ENCODE measurements at places on chromosomes 4 and X. TPM values are rescaled to one million over a fixed set of nuclear protein-coding genes. Genes with fewer than 3 reads are reported as not detected.

Gene NOCT
- total RNA-seq: 16.1 TPM

GRCh38 chr4:47624031-47624441 lies 139.0 kb downstream of the ATP10D start:
- H3K27me3 ChIP-seq: no peaks in the 10 kb centered on the region
- no peak overlapping the region for H3K27ac ChIP-seq
- H3K4me1 ChIP-seq: no peaks in the 10 kb centered on the region
- no peaks in the 10 kb centered on the region for H3K36me3 ChIP-seq
- DNase-seq: no peak

Gene ADGRL3
- 10.0 TPM for total RNA-seq

DNA sequence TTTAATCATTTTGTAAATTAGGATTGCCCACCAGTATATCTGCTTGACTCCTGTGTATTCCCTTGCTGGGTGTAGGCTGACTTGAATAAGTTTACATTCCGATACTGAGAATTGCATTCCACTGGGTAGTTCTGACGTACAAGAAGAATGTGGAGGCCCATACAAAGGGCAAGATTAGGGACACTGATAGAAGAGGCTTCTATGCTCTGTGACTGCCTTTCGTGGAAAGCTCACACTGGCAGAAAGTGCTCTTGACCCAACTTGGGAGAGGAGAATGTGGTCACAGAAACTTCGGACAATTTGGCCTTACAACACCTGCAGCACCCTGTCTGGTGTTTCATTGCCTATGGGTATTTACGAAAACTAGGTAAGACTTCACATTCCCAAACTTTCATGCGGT lies 126.3 kb downstream of the RAPGEF2 start:
- H3K4me3 ChIP-seq: peak overlapping the region; percentile 53
- H3K4me1 ChIP-seq: peaks cover 8% of the 10 kb centered on the region

DNA sequence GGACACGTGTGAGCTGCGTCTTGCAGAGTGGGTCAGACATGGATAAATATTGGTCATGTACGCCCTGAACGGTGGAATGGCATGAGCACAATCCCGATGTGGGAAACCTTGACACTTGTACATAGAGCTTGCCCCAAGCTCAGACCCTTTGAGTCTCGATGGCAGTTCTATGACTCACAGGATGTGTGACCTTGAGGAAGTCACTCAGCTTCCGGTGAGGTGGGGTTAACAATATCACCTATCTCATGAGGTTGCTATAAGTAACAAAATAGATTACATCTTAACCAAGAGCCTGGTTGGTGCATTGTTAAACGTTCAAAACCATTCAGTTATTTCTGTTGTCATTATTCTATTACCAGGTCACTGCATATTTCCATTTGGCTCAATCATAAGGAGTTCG lies 109.1 kb upstream of the TBL1X start:
- no peaks in the 10 kb centered on the region for H3K36me3 ChIP-seq
- H3K4me1 ChIP-seq: no peaks in the 10 kb centered on the region
- H3K4me3 ChIP-seq: no peak overlapping the region
- DNase-seq: no peak
- H3K27ac ChIP-seq: no peak overlapping the region
- H3K27me3 ChIP-seq: no peaks in the 10 kb centered on the region

GRCh38 chrX:155143959-155144548 lies 72.2 kb upstream of the VBP1 start:
- H3K27me3 ChIP-seq: peaks cover 4% of the 10 kb centered on the region
- H3K4me3 ChIP-seq: no peak overlapping the region
- no peak overlapping the region for H3K27ac ChIP-seq
- H3K4me1 ChIP-seq: no peaks in the 10 kb centered on the region
- DNase-seq: no peak

Gene MGARP
- total RNA-seq: 0.78 TPM

DNA sequence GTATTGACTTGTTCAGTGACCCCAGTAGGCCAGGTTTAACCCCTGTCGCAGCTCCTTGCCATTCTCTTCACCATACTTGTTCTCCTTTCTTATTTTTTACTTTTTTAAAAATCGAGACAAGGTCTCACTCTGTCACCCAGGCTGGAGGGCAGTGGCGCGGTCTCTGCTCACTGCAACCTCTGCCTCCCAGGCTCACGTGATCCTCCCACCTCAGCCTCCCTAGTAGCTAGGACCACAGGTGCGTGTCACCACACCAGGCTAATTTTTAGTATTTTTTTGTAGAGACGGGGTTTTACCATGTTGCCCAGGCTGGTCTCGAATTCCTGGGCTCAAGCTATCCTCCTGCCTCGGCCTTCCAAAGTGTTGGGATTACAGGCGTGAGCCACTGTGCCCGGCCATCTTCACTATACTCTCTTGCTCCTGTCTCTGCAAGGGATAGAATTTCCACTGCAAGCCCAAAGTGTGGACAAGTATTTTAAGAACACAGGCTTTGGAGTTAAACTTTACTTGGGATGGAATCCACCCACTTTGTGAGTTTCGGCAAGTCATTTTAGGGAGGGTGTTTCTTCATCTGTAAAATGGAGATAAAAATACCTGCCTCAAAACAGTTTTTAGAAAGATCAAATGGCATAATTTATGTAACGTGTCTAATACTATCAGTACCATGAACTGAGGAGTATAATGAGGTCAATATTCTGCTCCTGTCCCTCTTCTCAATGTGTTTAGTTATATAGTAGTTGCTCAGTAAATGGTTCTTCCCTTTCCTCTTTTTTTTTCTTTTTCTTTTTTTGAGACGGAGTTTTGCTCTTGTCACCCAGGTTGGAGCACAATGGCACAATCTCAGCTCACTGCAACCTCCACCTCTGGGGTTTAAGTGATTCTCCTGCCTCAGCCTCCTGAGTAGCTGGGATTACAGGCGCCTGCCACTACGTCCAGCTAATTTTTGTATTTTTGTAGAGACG lies 973 bp downstream of the YIPF6 start:
- no peaks in the 10 kb centered on the region for H3K27me3 ChIP-seq
- no peaks in the 10 kb centered on the region for H3K36me3 ChIP-seq
- peaks cover 19% of the 10 kb centered on the region for H3K4me1 ChIP-seq
- H3K27ac ChIP-seq: peak overlapping the region; percentile 98
- H3K4me3 ChIP-seq: peak overlapping the region; percentile 71
- DNase-seq: no peak

Gene UGT2B11
- not detected for total RNA-seq

GRCh38 chr4:110622841-110623717 lies at the start of gene PITX2:
Gene PITX2 (minus strand): TSS chr4:110623077. CDS start chr4:110622460, 617 bp downstream.
- peaks cover 29% of the 10 kb centered on the region for H3K4me1 ChIP-seq
- H3K4me3 ChIP-seq: peak within 1 kb of the TSS; percentile 24
- no peak within 1 kb of the TSS for H3K27ac ChIP-seq
- no peaks in the 10 kb centered on the region for H3K36me3 ChIP-seq
- DNase-seq: peak; percentile 51

Gene USP17L15
- not detected for total RNA-seq

Gene LRIT3
- 0.06 TPM for total RNA-seq

Gene CDKL2
- total RNA-seq: 0.10 TPM

Gene RRH
- total RNA-seq: not detected

Gene CXCL1
- 4.3 TPM for total RNA-seq

Gene HHIP
- 0.49 TPM for total RNA-seq

DNA sequence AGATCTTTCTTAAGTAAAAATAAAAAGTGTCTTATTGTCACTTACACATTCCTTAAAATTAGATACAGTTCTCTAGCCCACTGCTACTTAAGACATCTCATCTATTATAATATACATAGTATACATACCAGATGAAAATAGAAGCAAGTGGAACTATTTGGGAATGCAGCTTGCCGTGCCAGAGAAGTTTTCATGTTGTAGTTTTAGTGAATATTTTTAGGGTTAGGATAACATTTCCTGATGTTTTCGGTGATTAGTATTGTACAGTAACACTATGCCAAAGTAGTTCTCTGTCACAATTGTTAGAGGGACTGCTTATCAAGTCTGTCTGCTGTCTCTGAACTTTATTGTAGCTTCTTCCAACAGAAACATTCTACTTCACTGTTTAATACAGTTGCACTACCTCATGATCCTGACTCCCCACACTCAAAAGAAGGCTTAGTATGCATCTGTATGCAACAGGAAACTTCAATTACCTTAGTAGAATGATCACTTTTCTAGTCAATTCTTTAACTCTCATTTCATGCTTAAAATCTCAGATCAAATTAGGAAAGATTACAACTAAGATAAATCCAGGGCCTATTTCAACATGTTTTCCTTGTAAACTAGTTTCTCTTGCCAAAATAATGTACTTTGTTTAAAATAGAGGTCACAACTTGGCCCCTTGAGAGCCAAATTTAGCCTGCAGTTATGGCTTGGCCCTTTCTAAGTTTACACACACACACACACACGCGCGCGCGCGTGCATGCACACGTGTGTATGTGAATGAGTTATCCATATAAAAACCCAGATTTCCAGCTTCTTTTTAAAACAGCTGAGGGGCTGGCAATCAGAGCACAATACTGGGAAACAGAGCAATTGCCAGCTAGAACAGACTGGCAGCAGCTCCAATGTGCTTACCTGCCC lies 42.3 kb upstream of the SRPX start:
- no peaks in the 10 kb centered on the region for H3K4me1 ChIP-seq
- H3K27ac ChIP-seq: no peak overlapping the region
- H3K36me3 ChIP-seq: no peaks in the 10 kb centered on the region
- DNase-seq: no peak
- H3K4me3 ChIP-seq: no peak overlapping the region

DNA sequence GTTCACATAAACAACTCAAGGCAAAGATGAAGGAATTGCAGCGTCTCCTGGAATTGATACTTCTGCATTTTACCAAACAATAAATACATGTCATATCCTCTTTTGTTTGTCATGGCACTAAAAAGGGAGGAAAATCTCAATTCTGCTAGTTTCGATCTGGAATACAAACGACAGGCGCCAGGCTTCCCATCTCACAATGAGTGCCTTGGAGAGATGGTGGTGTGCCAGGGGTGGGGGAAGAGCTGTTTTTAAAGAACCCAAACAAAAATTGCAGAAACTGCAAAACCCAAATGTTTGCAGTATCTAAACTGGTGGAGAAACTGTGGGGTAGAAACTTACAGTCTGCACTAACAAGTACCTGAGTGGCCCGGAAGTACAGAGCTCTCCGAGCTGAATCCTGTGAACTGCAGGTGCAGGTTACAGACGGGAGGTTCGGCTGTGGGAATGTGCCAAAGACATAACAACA lies 53.0 kb upstream of the KLF3 start:
- no peak for DNase-seq
- no peak overlapping the region for H3K27ac ChIP-seq
- H3K27me3 ChIP-seq: no peaks in the 10 kb centered on the region

Gene STARD8
- total RNA-seq: 10.4 TPM

DNA sequence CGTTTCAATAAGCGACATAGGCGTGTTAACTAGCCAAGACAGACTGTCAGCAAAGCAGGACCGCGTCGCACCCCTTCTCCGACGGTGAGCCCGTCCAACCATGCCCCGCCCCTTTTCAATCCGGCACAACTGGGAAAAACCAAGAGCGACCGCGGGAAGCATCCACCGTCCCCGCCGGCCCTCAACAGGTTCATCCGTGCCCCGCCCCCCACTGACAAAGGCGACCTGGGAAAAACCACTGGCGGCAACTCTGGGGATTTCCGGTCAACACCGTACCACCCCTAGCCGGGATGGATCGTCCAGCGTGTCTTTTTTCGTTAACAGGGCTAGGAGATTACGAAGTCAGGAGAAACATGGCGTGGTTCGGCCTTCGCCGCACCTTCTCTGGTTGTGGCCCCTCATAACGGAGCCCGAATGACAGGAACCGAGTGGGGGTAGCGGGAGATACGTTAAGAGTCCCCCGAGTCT lies 377 bp downstream of the TIMM17B start:
- peak overlapping the region; percentile 69 for H3K4me3 ChIP-seq
- peak overlapping the region; percentile 95 for H3K27ac ChIP-seq
- DNase-seq: peak; percentile 77
- no peaks in the 10 kb centered on the region for H3K36me3 ChIP-seq

Gene ZNF732
- not detected for total RNA-seq

DNA sequence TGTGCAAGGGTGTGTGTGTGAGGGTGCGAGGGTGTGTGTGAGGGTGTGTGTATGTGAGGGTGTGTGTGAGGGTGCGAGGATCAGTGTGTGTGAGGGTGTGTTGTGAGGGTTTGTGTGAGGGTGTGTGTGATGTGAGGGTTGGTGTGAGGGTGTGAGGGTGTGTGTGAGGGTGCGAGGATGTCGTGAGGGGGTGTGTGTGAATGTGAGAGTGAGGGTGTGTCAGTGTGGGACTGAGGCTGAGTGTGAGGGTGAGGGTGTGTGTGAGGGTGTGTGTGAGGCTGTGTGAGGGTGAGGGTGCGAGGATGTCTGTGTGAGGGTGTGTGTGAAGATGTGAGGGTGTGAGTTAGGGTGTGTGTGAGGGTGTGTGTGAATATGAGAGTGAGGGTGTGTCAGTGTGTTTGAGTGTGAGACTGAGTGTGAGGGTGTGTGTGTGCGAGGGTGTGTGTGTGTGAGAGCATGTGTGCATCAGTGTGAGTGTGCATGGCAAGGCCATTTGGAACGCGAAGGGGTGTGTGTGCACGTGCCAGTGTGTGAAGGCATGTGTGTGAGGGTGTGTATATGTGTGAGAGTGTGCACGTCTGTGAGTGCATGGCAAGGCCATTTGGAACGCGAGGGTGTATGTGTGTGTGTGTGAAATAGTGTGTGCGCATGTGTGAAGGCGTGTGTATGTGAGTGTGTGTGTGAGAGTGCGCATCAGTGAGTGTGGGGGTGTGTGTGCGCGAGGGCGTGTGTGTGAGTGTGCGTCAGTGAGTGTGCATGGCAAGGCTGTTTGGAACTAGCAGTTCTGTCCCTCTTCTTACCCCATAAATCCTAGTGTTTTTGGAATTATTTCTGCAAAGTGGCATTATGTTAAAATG lies 69.8 kb downstream of the RGS12 start:
- H3K27ac ChIP-seq: no peak overlapping the region
- H3K36me3 ChIP-seq: no peaks in the 10 kb centered on the region
- H3K4me3 ChIP-seq: no peak overlapping the region
- DNase-seq: no peak

- H3K27me3 ChIP-seq: no peaks in the 10 kb centered on the region
- no peaks in the 10 kb centered on the region for H3K36me3 ChIP-seq
- peaks cover 15% of the 10 kb centered on the region for H3K4me1 ChIP-seq
- DNase-seq: peak; percentile 72
Observed at GRCh38 chr4:40055863-40056715, 561 bp upstream of the N4BP2 start.

DNA sequence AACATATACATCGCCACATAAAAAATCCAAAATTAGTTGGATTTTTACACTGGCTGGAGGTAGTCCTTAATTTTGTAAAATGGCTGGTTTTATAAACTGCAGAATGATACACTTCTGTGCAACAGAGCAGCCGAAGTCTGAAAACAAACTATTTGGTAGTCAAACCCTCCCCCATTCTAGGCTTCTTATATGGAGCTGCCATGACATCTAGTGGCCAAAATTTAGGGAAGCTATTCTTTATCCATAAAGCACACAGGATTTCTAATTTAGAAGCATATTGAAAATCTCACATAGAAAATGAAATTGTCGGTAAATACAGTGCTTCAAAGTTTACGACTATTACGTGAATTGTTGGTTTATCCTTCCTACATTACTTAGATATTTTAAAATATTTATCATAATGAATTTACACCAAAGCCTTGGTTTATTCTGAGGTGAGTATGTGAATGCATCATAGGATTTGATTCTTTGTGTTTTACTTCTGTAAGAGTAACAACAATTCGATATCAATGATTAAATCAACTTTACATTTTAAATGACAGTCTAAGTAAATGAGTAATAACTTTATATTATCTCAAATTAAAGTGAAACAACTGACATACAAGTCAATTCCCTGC lies 113.4 kb upstream of the FAM241A start:
- no peaks in the 10 kb centered on the region for H3K4me1 ChIP-seq
- H3K27me3 ChIP-seq: peaks cover 48% of the 10 kb centered on the region
- H3K27ac ChIP-seq: no peak overlapping the region
- no peak overlapping the region for H3K4me3 ChIP-seq
- DNase-seq: peak; percentile 7

Gene SPINK2
- not detected for total RNA-seq

All from heart right ventricle (tissue), 16 donors.